ENCODE measurements at places on chromosomes 3 and 15.

DNA sequence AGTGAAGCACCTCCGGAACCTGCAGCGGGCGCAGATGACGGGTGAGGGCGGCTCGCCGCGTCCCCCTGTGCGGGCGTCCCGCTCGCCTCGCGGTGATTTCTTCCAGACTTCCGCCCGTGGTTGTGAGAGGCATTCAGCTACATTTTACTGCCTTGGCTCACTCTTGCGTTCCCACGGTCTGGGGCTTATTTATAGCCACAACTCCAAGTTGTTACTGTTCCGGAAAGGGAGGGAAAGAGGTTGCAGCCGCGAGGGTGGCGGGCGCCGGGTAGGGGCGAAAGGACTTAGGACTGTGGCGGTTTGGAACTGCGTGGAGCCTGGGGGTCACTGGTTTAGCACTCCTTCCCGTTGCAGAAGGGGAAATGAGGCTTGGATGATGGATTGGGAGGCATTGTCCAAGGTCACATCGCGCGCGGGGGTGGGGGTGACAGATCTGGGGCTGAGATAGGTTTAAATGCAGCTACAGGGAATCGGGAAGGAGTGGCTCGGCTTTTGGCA, 1.1 kb downstream of the HES1 start:
- peak; percentile 72 for DNase-seq

DNA sequence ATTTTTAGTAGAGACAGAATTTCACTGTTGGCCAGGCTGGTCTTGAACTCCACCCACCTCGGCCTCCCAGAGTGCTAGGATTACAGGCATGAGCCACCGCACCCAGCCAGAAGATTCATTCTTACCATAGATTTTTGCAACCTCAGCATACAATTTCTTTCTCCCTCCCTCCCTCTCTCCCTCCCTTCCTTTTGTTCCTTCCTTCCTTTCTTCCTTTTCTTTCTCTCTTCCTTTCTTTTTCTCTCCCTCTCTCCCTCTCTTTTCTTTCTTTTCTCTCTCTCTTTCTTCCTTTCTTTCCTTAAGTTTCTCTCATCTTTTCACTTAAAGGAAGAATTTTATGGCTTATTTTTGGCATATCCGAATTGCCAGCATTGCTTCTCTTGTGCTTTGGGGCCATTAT, 58.0 kb downstream of the PRKAR2A start:
- DNase-seq = no peak

DNA sequence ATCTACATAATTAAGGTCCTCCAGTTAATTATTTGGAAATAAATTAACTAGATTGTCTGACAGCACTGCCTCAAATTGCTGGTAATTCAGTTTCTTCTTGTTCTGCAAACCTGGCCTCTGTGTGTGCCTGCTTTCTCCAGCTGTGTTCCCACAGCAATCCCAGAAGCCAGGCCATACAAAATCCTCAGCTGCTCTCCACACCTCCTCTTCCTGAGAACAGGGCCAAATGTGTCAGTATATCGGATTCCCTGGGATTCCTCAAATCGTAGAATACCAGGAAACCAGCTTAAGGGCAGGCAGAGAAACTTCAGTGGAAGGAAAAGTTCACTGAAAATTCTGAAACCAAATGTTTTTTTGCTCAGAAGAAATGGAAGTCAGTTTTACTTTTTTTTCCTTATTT, 261.4 kb downstream of the ZMAT3 start:
- DNase-seq = no peak

GRCh38 chr3:176958560-176958959, 238.7 kb downstream of the TBL1XR1 start:
- DNase-seq = no peak

GRCh38 chr3:23701716-23702597, 103.8 kb upstream of the UBE2E1 start:
- no peak for DNase-seq

- DNase-seq = no peak
Measured at GRCh38 chr3:97360804-97361203, 403.8 kb upstream of the ARL6 start.

All from right cardiac atrium (tissue), 5 donors.